Kidney epithelial cell (primary cell): ENCODE measurements at places on chromosomes 12 and 14.

DNA sequence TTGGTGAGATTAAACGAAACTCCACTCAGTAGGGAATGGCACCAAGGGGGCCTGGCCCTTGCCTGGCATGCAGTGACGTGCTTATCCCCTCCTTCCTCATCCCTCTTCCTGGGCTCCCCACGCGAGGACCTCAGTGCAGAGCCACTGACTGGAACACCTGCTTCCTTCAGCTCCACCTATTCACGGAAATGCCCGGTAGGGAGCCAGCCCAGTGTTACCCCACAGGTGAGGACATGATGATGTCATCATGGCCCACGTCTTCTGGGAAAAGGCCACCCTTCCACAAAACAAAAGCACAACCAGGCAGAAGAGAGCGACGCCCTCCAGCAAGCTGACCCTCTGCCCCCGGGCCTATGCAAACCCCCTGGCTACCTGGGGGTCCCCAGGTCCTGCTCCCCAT is 42.1 kb downstream of the CCDC85C start:
- DNase-seq = no peak

DNA sequence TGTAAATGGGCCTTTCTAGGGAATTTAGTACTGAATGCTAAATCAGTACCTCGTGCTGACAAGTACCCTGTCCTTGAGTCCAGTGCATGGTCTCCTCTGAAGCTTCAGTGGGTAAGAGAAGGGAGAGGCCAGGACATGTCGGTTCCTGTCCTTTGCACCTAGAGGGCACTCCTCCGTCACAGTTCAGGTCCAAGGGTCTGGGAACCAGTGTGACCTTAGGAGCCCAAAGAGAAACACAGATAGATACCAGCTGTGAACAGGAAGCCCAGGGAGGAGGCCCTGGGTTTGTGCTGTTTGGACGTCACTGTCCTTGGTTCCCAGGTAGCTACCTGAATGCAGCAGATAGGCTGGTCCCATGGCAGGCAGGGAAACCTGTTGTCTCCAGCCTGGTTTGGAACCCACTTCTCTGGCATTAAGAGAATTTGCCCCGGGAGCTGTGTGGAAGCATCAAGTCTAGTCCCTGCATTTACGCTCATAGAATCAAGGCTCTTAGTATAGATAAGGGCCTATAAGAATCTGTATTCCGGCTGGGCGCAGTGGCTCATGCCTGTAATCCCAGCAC is 3.9 kb upstream of the FGF23 start:
- DNase-seq = no peak

DNA sequence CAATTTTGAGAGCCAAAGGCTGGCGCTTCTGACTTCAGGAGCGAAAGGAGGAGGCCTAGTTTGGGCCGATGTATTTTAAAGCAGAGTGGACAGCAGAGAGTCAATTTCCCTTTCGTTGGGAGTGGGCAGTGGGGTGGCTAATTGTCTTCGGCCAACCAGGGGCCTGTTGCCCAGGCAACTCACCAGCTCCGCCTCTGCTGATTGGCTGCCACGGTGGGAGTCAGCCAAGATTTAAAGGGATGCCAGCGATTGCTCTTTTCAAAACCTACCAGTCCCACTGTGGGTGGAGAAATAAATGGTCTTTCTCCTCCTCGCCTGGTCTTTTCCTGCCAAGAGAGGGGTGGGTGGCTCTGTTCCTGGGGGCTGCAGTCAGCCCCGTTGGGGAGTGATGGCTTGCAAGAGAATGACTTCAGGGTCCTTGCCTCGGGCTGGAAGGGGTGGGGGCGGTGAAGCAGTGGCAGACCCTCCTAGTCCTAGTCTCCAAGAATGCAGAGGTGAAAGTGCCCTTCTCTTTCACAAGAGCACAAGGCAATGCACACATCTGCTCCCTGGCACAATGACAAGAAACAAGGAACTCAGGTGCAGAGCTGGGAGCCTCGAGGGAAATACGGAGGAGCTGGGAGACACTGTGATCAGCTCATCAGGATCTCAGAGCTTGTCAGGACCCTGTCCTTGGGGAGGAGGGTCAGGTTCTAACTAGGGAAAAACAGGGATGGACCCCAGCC is 37.7 kb downstream of the RASAL1 start:
- DNase-seq = no peak

DNA sequence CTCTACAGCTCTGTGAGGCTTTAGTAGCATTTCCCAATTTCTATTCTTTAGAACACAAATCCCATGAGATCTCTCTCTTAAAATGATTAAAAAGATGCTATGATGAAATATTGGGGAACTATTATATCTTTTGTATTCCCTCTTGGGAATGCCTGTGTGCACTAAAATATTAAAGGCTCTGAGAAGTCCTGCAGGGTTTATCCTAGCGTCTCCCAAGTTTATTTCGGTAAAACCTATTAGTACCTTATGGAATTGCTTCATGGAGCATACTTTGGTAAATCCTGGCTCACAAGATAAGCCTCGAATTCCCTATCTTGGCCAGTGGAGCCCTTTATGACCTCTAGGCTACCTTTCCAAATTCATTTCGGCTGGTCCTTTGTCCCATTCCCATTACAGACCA is 306.8 kb downstream of the VRK1 start:
- no peak for DNase-seq

GRCh38 chr12:21627924-21628323 is 23.3 kb upstream of the GYS2 start:
- DNase-seq = no peak

- DNase-seq = no peak
These were observed 423.7 kb downstream of the LRIG3 start for GRCh38 chr12:58496411-58497190.

DNA sequence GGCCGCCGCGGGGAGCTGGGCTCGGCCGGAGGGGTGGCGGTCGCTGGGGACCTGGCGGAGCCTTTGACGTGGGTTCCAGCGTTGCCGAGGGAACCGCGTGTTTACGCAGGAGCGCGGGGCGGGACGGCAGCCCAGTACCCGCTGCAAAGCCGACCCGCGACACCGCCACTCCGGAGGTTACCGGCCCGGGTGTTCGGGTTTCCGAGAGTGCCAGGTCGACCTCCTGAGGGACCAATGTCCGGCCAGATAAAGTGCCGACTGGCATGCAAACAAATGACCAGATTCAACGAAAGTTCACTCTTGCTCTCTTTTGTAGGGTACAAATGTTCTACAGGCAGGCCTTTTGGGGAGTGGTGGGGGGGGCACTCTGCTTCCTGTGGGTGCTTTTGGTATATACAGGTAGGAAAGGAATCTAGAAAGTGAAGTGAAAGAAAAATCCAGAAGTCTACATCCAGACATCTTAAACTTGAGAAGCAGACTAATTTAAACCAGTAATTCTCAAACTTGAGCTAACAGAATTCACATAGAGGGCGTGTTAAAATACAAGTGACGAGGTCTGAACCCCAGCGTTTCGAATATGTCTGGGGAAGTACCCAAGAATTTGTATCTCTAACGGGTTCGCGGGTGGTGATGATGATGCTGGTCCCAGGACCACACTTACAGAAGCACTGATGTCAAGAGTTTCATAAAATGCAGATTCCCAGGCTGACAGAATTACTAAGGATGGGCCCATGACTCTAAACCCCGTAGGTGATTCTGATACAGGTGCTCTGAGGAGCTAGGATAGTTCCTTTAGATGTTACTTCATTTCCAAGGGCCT is at the start of gene GPR135:
Gene GPR135 (minus strand): TSS at position 65 of the 820 bp plus-strand sequence. CDS start 154 bp downstream, outside the sequence.
- DNase-seq = no peak

DNA sequence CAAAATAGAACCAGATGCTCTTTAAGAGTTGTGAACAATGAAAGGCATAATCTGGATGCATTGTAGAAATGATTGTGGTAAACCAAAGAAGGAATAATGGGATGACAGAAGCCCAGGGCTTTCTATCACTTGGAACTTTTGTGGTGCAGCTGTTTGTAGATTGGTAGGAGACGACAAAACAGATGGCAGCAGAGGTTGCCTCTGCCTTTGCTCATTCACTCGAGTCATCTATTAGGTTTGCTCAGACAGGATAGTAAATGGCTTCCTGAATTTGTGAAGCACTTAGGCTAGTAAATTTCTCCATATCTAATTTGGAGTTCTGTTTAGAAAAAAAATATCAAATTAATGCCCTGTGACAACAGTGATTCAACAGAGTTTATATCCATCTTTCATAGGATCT is 78.4 kb downstream of the FGD4 start:
- no peak for DNase-seq

GRCh38 chr12:9786726-9787717 is 26.3 kb upstream of the CD69 start:
- DNase-seq = no peak

GRCh38 chr12:132429946-132430643 is 59.9 kb upstream of the FBRSL1 start:
- no peak for DNase-seq

GRCh38 chr12:49059299-49060171 is 1.1 kb downstream of the KMT2D start:
- DNase-seq = no peak

DNA sequence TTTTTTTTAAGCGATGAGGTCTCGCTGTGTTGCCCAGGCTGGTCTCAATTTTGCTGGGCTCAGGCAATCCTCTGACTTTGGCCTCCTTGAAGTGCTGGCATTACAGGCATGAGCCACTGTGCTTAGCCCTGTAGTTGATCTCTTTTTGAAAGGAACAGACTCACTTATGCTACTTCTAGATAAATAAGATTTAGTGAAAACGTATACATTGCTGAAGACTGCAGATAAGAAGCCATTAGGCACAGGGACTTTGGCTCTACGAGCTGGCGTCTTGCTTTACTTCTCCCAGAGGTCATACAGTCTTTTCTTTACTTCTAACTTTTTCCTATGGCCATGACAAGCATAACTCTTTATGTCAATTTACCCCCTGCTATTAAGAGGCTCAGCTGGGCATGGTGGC is 9.4 kb downstream of the PTGR2 start:
- DNase-seq = no peak

- DNase-seq = peak; percentile 92
These were observed 122.5 kb downstream of the ETV6 start for GRCh38 chr12:11771895-11772502.

DNA sequence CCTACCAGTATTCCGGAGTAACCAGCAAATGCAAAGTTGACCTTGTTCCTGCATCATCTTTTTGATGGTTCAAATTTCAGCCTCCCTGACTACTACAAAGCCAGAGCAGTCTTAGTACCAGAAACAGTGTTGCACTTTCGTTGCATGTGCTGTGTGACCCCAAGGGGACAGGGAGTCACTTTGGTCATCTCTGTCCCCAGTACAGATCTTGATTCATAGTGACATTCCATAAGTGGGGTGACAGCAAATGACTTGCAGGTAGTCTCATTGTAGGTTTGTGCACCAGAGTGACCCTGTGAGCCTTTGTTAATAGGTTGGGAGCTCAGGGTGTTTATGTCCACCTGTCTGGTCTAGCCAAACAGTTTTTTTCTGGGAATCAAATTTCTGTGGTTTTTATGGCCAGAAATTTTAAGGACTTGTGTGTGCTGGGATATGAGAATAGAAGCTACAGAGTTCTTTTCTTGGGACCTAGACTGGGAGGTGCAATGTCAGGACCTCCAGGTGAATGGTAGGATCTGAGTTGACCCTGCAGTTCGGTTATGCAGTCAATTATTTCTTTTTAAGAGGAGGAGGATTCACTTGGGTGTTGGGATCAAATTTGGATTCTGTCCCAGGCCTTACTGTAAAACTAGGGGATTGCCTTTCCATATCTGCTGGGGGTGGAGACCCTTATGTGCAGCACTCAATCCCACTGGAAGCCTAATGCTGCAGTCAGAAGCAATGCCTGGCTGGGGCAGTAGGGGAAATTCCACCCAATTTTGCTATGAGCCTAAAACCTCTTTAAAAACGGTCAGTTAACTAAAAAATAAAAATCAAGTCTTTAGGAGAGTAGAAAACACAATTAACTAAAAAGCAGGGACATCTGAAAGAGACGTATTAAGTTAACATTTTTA is 10.1 kb downstream of the EIF5 start:
- DNase-seq = no peak

DNA sequence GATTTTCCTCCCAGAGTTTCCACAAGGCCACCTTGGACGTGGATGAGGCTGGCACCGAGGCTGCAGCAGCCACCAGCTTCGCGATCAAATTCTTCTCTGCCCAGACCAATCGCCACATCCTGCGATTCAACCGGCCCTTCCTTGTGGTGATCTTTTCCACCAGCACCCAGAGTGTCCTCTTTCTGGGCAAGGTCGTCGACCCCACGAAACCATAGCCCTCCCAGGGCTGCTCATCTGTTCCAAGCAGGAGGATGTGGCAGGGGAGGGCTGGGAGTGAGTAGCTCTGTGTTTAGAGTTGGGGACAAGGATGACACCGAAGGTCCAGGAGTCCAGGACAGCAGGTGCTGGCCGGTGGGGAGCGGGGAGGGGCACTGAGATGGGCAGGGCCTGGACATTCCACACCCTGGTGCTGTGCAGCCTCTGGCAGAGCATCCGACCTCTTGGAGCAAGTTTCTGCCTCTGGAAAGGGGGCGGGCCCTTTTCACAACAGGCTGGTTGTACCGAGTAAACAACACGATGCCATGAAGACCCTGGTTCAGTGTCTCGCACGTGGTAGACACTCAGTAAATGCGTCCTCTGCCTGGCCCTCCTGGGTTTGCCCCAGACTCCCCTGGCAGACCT is 8.2 kb downstream of the SERPINA4 start:
- no peak for DNase-seq

DNA sequence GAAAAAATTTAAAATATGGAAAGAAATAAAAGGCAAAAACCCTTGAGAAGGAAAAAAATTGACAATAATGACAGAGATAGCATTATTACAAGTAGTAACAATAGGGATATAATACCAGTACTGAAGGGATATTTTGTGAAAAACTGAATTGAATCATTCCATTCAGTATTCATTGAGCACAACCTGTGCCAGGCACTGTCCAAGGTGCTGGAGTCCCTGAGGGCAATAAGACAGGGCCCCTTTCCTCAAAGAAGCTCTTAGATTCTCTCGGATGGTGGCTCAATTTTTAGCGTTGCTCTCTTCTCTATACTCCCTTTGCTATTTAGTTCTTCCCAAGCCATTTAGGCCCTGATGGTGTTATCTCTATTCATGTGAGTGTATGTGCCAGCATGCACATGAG is 34.3 kb upstream of the GAS2L3 start:
- DNase-seq = no peak

- no peak for DNase-seq
These were observed 60.4 kb downstream of the BICDL1 start for GRCh38 chr12:120049426-120049825.

- DNase-seq = no peak
These were observed 1.1 kb downstream of the ANGEL1 start for GRCh38 chr14:76811561-76811960.

- DNase-seq = no peak
These were observed 124.5 kb downstream of the NCOR2 start for GRCh38 chr12:124442772-124443445.

- peak; percentile 10 for DNase-seq
These were observed 160.0 kb downstream of the TPH2 start for GRCh38 chr12:72098622-72099021.

GRCh38 chr12:67761566-67761965 is 113.0 kb downstream of the DYRK2 start:
- no peak for DNase-seq

- no peak for DNase-seq
These were observed 4.1 kb downstream of the DGLUCY start for GRCh38 chr14:91117960-91118359.

DNA sequence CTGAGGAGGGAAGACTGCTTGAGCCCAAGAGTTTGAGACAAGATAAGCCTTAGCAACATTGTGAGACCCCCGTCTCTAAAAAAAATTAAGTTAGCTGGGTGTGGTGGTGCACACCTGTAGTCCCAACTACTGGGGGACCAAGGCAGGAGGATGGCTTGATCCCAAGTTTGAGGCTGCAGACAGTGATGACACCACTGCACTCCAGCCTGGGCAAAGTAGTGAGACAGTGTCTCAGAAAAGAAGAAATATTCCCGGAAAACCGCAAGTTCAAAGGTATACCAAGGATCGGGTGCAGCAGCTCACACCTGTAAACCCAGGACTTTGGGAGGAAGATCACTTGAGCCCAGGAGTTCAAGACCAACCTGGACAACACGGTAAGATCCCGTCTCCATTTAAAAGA is 5.8 kb downstream of the PTGES3 start:
- DNase-seq = no peak
